ENCODE measurements at places on chromosomes 2 and 18.

DNA sequence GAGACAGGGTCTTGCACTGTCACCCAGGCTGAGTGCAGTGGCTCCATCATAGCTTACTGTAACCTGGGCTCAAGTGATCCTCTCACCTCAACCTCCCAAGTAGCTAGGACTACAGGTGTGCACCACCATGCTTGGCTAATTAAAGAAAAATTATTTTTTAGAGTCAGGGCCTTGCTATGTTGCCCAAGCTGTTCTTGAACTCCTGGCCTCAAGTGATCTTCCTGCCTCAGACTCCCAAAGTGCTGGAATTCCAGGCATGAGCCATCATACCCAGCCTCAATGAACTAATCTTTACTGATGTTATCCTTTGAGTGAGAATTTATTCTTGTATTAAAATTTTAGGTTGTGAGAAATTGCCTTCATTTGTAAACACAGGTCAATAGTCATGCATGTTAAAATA, 27.0 kb upstream of the CD28 start:
- no peak for DNase-seq

GRCh38 chr2:70202236-70202806, 11.5 kb upstream of the C2orf42 start:
- no peak for DNase-seq

DNA sequence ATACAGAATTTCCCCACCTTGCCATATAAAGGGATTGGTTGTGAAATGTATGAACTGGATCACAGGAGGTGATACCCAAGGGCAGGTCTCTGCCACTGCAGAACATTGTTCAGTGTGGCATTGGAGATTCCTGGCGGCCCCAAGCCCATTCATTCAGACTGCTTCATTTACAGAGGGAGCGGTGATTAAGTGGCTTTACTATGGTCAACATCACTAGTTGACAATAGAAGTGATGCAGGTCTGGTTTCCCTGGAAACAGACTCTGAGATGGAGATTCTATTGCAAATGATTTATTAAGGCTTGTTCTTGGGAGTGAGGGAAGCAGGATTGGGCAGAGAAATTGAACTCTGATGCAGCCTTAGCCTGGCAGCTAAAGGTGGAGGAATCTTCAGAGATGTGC, 62.4 kb downstream of the ZDBF2 start:
- DNase-seq, result no peak

DNA sequence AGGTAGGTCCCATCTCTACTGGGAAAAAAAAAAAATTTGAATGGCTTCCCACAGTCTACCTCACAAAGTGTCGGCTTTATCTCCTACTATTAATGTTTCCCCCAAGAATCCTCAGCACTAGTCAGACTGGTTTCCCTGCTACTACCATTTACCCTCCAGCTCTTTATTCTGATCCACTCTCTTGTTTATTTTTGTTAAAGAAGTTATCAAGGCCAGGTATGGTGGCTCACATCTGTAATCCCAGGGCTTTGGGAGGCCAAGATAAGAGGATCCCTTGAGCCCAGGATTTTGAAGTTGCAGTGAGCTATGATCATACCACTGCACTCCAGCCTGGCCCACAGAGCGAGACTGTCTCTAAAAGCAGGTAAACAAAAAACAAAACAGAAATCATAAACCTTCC, 1275.3 kb downstream of the LRP1B start:
- DNase-seq, result no peak

GRCh38 chr2:158380746-158381145, 75.8 kb downstream of the CCDC148 start:
- no peak for DNase-seq

DNA sequence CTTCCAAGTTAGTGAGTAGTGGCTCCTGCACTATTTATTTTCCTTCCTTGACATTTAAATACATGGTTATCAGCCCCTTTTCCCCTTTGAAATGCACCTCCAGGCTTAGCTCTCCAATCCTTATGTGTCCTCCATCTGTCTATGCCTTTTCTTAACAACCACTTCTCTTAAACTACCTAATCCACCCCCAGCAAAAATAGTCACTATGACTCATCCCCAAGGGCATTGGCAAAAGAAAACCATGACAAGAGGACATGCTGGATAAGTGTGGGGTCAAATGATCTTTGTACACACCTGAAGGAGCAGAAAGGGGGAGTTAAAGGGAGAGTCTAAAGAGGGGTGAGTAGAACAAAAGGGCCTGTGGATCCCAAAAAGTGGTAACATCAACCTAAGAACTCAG, 127.2 kb downstream of the ANKRD44 start:
- no peak for DNase-seq

- no peak for DNase-seq
Observed at GRCh38 chr2:134120406-134120732, 133.5 kb upstream of the MGAT5 start.

DNA sequence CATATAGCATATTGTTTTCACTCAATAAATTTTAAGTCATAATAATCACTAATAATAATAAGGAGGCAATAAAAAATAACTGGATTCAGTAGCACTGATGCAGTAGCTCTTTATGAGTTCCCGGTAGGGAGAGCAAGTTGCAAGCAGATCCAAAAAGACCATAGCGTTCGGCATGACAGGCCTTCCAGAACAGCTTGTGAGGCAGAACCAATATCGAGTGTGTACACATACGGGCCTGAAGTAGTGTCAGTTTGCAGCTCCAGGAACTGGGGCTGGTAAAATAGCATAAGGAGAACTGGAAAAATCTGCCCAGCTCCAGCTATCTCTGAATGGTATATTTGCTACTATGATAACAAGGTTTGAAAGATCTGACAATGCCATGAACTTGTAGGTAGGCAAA, 1607.8 kb upstream of the PIK3C3 start:
- no peak for DNase-seq

- no peak for DNase-seq
Observed at GRCh38 chr2:216829533-216829932, 30.3 kb downstream of the TNP1 start.

DNA sequence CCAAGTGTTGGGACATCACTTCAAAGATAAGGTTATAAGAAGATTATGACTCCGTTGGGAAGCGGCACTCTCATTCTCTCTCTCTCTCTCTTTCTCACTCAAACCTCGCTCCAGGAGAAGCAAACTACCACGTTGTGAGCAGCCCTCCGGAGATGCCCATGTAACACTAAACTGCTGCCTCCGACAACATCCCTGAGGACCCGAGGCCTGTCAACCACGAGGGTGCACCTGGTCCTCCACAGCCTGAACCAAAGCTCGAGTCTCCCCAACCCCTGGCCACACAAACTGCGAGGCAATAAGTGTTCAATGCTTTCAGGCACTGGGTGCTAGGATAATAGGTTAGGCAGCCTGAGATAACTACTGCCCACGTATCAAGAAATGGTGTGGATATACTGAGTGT, 654.5 kb upstream of the ID2 start:
- DNase-seq, result no peak

DNA sequence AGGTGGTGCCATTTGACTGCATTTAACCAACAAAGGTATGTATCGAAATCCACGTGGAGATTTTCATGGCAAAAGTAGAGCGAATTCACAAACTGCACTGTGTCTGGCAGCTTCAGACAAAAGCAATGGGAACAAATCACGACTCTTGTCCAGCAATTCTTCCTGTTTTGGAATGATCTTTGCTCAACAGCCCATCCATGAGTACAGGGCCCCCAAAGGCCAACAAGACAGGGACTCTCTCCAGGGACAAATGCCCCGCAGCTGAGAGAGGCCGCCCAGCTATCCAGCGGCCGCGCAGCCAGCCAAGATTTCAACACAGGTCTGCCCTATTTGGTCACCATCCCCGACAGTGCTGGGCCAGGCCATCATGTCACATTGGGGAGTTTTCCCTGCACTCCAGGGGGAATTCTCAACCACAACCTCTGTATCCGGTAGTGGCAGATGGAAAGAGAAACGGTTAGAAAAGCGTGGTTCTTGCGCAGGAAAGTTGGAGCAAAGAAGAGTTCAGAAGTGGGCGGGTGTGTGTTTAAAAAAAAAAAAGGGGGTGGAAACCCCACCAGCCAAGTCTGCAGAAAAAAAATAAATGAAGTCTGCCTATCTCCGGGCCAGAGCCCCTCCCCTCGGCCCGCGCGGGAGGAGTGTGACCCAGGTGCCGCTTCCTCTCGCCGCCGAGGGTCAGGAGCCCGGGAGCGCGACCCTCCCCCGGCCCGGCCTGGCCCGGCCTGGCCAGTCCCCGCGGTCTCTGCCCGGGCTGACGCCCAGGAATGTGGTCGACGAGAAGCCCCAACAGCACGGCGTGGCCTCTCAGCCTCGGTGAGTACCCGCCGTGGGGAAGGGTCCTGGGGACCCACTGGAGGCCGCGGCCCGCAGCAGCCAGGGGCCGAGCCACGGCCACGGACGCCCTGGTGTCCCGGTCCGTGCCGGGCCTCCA, at the start of gene GYPC:
TSS of gene GYPC (plus strand) at position 659 of the 931 bp plus-strand sequence. CDS start at position 765, 106 bp downstream.
- peak; percentile 78 for DNase-seq

DNA sequence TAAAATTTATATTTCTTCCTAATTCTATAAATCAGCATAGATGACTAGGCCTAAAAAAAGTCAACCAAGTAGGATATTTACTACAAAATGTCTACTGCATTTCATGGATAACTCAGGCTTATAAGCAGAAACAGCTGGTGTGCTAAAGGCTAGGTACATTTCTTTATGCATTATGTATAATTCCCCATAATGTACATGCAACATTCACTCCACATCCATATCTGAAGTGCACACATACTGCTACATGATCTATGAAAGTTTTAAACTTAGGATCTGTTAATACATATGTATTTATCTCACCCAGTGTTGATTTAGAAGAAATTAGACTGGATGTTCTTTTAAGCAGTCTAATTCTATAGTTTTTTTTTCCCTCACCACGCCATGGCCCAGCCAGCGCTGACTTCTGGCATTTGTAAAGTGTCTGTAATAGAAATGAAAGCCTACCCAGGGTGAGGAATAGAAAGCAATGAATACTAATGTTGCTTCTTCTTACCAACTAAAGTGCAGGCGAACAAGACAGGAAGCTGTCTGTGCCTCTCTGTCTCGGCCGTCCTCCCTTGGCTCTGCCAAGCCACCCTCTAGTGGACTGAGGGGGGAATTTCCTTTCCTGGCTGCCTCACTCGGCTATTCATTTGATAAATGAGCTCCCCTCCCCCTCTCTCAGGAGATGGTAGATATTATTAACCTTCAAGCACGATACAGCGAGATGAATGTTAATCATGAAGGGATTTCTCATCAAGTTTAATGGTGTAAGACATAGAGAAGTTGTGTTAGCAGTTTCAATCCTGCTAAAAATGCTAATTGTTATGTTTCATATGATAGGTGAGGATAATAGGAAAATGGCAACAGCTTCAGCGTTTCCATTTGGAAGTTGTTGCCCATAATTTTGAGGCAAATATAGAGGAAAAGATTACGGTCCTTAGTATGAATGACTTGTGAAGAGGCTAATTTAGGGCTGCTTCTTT, 384.5 kb downstream of the MTX2 start:
- peak; percentile 88 for DNase-seq

All from SK-MEL-5 (cell line).